ENCODE measurements at places on chromosomes 16 and 17.
A peak's percentile ranks its signal among the peaks of the same experiment; 100 is the strongest.

GRCh38 chr16:22688463-22688862 lies 125.5 kb upstream of the HS3ST2 start:
- DNase-seq = no peak

DNA sequence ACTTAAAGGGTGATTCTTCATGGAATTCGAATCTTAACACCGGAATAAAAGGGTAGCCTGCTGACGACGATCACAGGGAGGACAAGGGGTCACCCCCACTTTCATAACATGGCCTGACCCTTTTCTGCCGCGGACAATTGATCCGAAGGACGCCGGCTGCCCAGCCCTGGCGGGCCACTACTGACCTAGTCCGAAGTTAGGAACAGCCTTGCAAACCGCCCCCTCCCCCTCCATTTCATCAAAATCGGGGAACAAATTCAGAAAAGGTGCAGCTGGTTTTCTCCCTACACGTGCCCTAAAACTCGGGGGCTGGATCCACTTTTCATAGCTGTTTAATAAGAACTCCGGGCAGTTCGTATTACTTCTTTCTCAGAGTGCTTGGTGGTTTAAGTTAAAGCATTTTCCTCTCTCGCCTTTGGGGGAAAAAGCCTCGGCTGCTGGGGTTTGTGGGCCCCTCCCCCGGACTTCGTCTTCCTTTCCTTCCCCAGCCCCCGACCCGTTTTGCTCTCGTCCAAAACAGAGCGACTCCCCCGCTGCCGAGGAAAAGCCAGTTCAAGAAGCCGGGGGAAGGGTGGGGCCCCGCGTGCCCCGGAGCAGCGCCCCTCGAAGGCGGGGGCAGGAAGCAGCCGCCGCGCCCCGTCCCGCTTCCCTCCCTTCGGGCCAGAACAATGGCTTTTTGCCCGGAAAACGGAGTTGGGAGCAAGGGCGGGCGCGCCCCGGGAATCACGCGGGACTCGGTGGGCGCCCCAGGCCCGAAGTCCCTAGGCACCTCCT lies 641 bp upstream of the CBX2 start:
- peak; percentile 68 for DNase-seq

GRCh38 chr17:17151962-17152361 lies 54.2 kb downstream of the PLD6 start:
- no peak for DNase-seq

GRCh38 chr17:12605222-12605621 lies 60.5 kb upstream of the MYOCD start:
- DNase-seq = no peak

- no peak for DNase-seq
Measured at GRCh38 chr17:64387145-64387473, 3.6 kb downstream of the PECAM1 start.

GRCh38 chr17:8710813-8711212 lies 33.8 kb downstream of the CCDC42 start:
- no peak for DNase-seq

- DNase-seq = peak; percentile 97
Measured at GRCh38 chr17:57892146-57892819, 42.4 kb upstream of the MRPS23 start.

DNA sequence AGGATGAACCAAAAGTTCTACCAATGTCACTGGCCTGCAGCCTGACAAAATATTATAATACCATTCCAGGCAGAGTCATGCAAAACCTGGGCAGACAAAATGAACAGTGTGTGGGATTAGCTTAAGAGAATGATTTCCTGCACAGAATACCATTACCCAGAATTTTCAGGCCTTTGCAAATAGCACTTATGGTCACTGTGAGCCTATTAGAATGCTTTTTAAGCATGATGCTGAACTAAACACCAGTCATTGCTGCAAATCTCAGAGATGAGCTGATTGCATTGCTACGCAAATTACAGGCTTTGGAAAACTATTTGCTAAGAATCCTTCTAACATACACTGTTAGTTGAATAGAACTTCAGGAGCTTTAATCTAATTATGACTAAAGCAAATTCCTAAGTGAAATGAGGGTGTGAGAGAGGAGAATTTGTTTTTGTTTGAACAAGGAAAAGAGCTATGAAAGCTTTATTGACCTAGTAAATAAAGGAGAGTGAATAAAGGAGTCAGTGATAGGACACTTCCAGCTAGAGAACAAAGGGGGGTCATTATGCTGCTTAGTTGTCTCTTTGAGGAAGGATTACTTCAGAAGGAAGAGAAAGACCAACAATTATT lies 398.8 kb downstream of the HS3ST3B1 start:
- DNase-seq = no peak

DNA sequence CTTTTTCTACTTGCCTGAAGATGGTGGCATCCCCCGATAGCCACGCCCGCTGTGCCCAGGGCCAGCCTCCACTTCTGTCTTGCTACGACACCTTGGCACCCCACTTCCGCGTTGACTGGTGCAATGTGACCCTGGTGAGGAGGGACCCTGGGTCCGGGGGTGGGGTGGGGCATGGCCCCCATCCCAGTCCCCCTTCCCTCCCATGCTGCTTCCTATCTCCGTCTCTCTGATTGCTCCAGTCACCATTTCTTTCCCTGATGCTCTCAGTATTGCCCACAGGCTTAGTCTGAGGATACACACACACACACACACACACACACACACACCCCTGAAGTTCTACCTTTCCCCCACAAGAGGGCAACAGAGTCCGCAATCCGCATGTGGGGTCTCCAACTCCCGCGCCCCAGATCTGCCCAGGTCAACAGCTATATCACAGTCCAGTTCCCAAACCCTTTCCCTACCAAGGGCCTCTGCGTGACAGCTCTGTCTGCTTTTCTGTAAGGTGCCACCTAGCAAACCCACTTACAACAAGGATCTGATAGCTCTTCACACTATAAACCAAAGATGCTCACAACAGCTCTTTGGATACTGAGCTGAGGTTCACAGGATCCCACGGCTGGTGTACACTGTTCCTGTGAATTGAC lies 3.4 kb downstream of the SGCA start:
- DNase-seq = peak; percentile 91

DNA sequence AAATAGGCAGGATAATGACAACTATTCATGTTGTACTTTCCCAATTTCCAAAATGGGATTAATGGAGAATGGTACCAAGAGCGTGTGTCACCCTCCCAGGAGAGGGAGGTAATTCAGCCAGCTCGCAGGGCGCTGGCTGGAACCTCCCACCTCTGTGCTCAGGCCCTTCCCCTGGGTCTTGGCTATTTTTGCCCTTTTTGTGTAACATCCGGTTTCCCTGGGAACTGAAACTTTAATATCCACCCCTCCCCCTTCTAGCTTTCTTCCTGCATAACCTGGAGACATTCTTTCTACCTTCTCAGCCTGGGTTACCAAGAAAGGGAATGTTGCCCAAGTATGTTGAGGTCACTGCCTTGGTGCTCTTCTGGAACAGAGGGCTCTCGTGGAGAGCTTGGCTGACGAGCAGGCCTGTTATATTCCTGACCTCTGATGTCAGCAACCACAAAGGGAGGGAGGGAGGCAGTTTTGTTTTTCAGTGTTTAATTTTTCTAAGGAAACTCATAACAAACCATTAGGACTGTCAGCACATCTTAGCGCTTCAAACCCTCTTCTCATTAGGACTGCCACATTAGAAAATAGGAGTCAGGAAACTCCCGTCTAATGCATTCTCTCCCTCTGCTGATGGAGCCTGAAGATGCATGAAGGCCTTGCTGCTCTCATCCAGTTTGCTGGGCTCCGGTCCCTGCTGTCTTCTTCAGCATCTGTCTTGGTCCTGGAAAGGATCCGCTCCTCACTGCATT lies 25.6 kb downstream of the ITGB3 start:
- peak; percentile 45 for DNase-seq

DNA sequence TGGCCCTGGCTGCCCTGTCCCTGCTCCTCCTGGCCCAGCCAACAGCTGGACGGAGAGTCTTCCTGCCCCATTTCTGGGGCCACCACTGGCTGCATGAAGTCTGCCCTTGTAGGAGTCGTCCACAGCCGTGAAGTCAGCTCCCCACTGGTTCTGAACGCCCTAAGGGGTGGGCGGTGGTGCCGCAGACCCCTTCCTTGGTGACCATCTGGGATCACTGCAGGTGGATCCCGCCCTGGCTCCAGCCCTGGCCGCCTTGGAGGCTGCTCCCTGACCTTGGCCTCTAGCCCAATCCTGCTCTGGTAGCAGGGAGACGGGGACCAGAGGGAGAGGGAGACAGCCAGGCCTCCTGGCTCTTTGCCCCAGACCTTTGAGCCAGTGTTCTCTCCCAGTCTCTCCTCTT lies 35.4 kb downstream of the MGAT5B start:
- no peak for DNase-seq
